ENCODE measurements at places on chromosomes 6 and 20.

DNA sequence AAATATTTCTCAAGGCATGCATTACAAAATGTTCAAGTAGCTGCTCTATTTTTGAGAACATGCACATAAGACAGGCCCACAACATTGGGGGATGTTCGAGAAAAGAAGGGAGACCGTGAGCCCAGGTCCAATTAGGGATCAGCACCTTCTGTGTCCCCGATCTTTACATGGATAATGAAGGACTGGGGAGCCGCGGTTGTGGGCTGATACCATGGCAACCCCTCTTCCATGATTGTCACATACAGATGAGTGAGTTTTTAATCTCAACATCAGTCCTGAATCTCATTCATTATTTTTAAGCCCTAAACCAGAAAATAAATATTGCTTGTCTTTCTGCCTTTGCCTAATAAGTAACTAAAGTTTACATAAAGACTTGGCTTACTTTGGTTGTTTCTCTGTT is 935.7 kb downstream of the KIF16B start:
- no peak for DNase-seq

DNA sequence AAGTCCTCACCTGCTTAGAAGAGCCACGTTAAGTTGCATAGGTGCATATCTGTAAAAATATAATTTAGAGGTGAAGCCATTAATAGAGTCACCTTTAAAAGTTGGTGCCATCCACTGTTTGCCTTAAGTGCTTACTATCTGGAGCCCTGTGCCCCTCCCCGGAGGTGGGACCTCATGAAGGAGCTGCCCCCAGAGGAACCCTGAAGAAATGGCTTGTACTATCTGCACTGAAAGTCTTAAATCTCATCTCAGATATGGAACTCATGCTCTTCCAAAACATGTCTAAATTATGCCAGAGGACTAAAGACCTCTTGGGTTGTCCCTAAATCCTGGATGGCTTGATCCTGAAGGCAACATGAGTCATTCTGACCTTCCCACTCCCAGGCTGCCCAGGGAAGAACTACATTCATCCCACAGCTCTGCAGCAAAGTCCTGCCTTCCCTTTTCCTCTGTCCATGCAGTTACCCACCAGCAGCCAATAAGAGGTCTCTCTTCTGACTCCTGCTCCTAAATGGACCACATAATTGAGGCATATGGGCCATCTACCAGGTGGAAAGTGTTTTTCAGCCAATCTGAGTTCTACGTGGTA is 85.3 kb downstream of the ASXL1 start:
- no peak for DNase-seq

GRCh38 chr6:157891544-157892362 is 68.7 kb downstream of the SNX9 start:
- no peak for DNase-seq

GRCh38 chr6:22149096-22149495 is 147.7 kb downstream of the PRL start:
- no peak for DNase-seq

DNA sequence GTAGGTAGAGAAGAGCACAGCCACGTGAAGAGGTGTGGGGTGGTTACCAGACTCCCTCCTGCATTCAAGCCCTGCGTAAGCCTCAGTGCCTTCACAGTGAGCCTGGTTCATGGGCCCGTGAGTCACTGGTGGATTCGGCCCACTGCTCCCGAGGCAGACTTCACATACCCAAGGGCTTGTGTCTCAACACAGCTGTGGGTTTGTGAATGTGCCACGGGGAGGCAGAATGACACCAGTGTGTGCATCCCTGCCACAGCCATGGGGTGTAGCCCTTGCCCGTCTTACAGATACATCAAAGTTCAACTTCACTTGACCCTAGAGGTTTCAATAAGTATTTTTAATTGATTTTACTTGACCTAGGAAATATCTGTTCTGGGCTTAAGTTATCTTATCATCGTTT is 108.5 kb downstream of the MAP3K4 start:
- DNase-seq = no peak

All from HFFc6 (cell line).